Natural killer cell (primary cell): ENCODE measurements at places on chromosomes 11 and 22. TPM values are rescaled to one million over a fixed set of nuclear protein-coding genes. Genes with fewer than 3 reads are reported as not detected.

DNA sequence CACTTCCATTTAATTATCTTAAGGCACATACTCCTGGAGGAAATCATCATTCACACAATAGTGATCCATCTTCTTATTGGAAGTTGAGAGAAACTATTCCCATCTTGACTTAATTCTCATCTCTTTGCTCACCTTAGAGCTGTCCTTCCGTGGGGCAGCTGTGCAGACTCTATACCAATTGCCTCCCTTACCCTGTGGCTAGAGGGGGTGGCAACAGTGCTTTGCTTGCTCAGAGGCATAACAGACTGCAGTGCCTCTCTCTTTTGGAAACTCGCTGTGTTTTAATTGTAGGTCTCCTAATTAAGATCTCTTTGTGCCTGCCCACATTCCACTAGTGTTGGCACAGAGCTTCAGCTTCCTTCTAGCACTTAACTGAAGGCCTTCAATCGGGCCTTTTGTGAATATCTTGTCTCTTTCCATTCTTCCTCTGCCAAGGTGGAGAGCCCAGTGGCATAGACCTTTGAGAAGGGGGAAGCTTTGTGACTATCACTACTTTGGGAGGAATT lies 5.5 kb downstream of the KMT2A start:
- H3K27ac ChIP-seq = no peak overlapping the region
- H3K4me3 ChIP-seq = no peak overlapping the region
- no peaks in the 10 kb centered on the region for H3K27me3 ChIP-seq
- no peak for DNase-seq

DNA sequence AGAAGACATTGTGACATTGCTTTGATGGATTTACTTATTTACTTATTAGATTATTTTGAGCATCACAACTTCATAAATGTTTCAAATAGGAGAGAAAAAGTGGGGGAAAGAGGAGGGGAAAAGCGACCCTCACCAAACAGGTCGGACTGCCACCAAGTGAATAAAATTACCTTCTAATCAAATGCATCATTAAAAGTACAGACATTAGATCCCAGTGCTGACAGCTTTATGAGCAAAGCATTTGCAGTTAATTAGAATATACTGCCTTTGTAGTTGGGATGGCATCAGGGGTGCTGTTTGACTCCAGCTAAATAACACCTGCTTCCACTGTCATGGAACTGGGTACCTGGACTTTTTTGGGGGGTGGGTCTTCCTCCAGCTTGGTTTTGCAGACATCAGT lies 299.6 kb downstream of the OPCML start:
- H3K27ac ChIP-seq = no peak overlapping the region
- no peaks in the 10 kb centered on the region for H3K27me3 ChIP-seq
- DNase-seq = no peak
- H3K4me3 ChIP-seq = no peak overlapping the region
- H3K4me1 ChIP-seq = no peaks in the 10 kb centered on the region
- H3K36me3 ChIP-seq = no peaks in the 10 kb centered on the region

- H3K36me3 ChIP-seq = peaks cover 68% of the 10 kb centered on the region
- no peaks in the 10 kb centered on the region for H3K4me1 ChIP-seq
- peak; percentile 21 for DNase-seq
- H3K27me3 ChIP-seq = no peaks in the 10 kb centered on the region
- no peak overlapping the region for H3K4me3 ChIP-seq
These were observed 42.0 kb upstream of the TTC36 start for GRCh38 chr11:118485273-118485672.

GRCh38 chr11:9095421-9095820 lies 4.0 kb upstream of the SCUBE2 start:
- DNase-seq = no peak
- H3K36me3 ChIP-seq = no peaks in the 10 kb centered on the region
- H3K27me3 ChIP-seq = peaks cover 7% of the 10 kb centered on the region
- no peak overlapping the region for H3K27ac ChIP-seq
- peaks cover 9% of the 10 kb centered on the region for H3K4me1 ChIP-seq

GRCh38 chr11:19379465-19379864 lies 138.7 kb upstream of the E2F8 start:
- no peaks in the 10 kb centered on the region for H3K36me3 ChIP-seq
- DNase-seq = no peak
- H3K4me1 ChIP-seq = no peaks in the 10 kb centered on the region
- no peak overlapping the region for H3K27ac ChIP-seq

DNA sequence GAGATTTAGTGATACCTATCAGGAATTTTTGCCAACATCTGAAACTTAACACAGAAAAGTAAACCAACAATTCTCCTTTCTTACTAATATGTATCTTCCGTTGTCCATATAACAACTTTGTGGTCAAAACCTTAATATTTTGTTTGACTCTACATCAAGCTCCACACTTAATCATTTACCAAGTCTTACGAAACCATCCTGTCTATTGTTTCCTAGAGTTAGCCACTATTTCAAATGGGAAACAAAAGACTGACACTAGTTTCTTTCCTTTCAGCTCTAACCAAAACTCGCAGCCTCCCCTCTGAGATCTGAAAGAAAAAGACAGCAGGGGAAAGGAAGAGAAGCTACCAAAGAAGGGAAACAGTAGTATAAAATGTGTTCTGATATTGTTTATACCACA lies 26.5 kb upstream of the PRDM10 start:
- H3K36me3 ChIP-seq = no peaks in the 10 kb centered on the region
- no peak overlapping the region for H3K27ac ChIP-seq
- no peaks in the 10 kb centered on the region for H3K27me3 ChIP-seq

DNA sequence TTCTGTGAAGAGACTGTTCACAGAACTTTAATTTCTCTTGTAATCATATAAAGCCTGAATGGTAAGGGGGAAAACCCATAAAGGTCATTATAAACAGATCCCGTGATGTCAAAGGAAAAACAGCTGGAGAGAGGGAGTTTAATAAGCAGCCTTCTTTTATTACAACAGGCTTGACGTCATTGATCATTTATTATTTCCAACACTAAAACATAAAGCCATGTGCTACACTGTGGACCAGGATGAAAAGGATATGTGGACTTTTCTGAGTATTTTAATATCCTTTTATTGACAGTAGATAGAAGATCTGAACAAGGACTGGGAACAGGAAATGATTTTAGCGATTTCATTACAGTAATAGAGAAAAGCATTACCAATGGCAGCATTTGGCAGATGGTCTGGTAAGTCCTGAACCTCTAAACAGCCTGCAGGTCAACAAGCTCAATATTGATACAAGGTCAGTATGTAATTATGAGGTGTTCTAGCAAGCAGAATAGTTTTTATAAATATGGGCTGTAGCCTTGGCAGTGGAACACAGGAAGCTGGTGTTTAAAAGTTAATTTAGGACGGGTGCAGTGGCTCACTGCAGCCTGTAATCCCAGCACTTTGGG lies 25.1 kb upstream of the TPH1 start:
- no peaks in the 10 kb centered on the region for H3K27me3 ChIP-seq
- no peak overlapping the region for H3K4me3 ChIP-seq
- no peaks in the 10 kb centered on the region for H3K4me1 ChIP-seq
- H3K27ac ChIP-seq = no peak overlapping the region
- no peak for DNase-seq

- no peak overlapping the region for H3K4me3 ChIP-seq
- H3K27me3 ChIP-seq = no peaks in the 10 kb centered on the region
- no peaks in the 10 kb centered on the region for H3K36me3 ChIP-seq
- no peak overlapping the region for H3K27ac ChIP-seq
These were observed 13.0 kb upstream of the TP53AIP1 start for GRCh38 chr11:128955636-128956035.

GRCh38 chr11:116413301-116414242 lies 359.2 kb downstream of the BUD13 start:
- no peak overlapping the region for H3K27ac ChIP-seq
- DNase-seq = no peak
- no peaks in the 10 kb centered on the region for H3K36me3 ChIP-seq
- H3K27me3 ChIP-seq = no peaks in the 10 kb centered on the region
- no peak overlapping the region for H3K4me3 ChIP-seq

DNA sequence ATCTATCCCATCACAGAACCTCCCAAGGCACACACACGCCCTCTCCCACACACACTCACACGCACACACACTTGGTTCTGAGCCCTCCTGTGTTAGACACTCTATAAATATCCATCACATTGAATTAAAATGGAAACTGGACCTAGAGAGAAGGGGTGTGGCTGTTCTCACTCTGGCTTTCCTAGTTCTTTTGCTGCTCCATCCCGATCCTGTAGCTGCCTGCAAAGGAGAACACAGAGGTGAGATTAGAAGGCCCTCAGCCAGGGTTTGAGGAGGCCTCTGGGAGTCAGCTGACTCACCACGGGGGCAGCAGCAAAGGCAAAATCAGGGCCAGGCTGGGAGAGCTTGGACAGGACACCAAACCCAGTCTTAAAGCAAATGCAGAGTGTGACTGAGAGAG lies 192.3 kb upstream of the CADM1 start:
- no peak for DNase-seq
- no peak overlapping the region for H3K27ac ChIP-seq
- no peaks in the 10 kb centered on the region for H3K4me1 ChIP-seq
- H3K36me3 ChIP-seq = no peaks in the 10 kb centered on the region
- no peak overlapping the region for H3K4me3 ChIP-seq
- no peaks in the 10 kb centered on the region for H3K27me3 ChIP-seq

DNA sequence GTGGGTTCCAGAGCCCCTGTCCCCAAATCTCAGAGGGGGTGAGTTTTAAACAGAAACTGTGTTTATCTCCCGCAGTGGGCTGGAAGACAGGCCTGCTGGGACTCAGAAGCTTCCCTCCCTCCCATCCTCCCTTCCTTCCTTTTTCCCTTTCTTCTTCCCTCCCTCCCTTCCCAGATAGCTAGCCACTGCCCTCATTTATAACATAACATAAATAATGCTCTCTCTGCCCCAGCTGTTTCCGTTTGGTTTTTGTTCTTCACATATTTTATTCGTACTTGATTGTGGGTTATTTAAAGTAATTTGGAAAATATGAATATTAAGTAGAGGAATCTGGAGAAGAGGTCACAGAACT lies 140.9 kb downstream of the TEAD1 start:
- no peak overlapping the region for H3K27ac ChIP-seq
- H3K36me3 ChIP-seq = no peaks in the 10 kb centered on the region
- H3K4me1 ChIP-seq = no peaks in the 10 kb centered on the region
- no peak overlapping the region for H3K4me3 ChIP-seq
- DNase-seq = no peak

DNA sequence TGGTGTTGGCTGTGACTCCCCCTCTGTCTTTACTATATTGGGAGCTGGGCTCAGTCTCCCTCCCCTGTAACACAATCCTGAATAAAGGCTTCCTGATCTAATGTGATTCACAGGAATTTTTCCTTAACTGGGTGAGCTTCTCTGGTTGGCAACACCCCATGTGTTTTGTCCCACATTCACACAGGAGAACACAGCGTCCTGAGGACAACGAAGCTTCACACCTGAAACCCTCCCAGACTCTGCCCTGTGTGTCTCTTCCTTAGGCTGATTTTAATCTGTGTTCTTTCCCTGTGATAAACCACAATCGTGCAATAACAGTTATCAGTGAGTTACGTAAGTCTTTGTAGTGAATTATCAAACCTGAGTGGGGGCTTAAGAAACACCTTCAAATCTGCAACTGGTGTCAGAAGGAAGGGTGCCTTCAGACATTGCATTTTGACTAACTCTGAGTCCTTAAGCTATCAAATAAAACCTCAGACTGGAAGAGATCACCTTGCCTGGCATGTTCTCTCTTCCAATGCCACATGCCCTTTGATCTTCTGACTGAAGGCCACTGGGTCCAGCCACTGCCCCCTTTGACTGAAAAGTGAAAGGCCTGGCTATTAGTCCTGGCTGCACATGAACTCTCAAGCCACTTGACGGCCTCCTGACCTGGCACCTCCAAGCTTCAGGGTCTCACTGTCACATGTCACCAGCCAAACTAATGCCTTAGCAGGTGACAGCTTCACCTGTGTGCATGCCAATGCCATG lies 17.3 kb downstream of the APOL3 start:
- H3K36me3 ChIP-seq = peaks cover 73% of the 10 kb centered on the region
- no peak overlapping the region for H3K4me3 ChIP-seq

Gene ZNF74
- total RNA-seq = 18.2 TPM

Gene HPX
- 0.98 TPM for total RNA-seq

Gene KCNE3
- total RNA-seq = 0.82 TPM

Gene APLNR
- not detected for total RNA-seq

Gene SSH3
- 34.3 TPM for total RNA-seq

Gene AQP11
- 0.21 TPM for total RNA-seq

Gene SEPTIN3
- total RNA-seq = not detected

Gene SLC35E4
- total RNA-seq = 2.9 TPM

Gene CD3E
- 155 TPM for total RNA-seq

Gene KCTD14
- 0.28 TPM for total RNA-seq

Gene BIRC2
- total RNA-seq = 92.2 TPM

Gene INS
- total RNA-seq = not detected

Gene KRTAP5-11
- total RNA-seq = not detected
